ENCODE measurements at places on chromosomes 3 and 15.

DNA sequence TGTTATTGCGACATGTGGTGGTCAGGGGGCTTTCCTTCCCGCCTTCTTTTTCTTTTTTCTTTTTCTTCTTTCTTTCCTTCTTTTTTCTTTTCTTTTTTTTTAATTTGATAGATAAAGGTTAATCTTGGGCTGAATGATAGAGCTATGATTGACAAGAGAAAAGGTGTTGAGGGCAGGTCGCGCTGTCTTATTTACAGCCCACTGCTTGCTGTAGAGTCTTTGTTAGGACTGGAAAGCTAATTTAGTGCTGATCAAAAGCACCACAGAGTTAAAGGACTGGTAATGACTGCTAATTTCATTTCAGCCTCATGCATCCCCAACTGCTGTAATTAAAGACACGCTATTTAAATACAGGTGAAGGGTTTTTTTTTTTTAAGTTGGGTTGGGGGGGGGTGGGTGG lies 10.6 kb upstream of the SOX2 start:
- no peak for DNase-seq

- DNase-seq = no peak
Observed at GRCh38 chr15:41183581-41183980, 47.0 kb downstream of the EXD1 start.

DNA sequence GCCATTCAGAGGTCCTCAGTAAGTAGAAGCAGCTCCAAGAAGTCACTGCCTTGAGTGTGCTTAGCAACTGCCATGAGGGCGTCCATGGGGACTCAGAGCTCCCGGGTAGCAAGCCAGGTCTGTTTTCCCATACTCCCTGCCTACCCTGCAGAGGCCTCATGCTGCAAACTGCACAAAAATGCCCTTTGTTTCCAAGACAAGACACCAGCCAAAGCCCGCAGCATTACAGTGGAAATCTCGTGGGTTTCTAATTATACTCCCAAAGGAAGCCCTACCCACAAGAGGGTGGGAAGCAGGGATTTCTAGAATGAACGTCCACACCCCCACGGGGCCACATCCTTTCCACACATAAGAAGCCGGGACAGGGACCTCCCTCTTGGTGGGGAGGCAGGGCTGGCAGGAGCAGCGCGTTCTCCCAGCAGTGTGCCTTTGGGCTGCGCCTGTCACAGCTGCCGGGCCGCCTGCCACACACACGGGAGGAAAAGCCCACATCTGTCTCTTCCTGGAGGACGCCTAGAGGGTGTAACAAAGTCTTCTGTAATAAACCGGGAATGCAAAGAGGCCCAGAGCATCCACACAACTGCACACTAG lies 31.1 kb downstream of the FAM174B start:
- DNase-seq = no peak

GRCh38 chr15:88389120-88389519 lies 78.1 kb downstream of the MRPL46 start:
- DNase-seq = no peak

DNA sequence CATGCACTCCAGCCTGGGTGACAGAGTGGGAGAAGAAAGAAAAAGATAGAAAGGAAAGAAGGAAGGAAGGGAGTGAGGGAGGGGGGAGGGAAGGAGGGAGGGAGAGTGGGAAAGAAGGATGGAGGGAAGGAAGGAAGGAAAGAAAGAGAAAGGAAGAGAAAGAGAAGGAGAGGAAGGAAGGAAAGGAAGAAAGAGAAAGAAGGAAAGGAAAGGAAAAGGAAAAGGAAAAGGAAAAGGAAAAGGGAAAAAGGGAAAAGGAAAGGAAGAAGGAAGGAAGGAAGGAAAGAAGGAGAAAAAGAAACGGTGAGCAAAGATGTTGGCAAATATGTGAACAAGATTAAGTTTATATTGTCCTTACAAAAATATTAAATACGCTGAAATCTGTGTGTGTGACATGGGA lies 36.2 kb upstream of the TICRR start:
- no peak for DNase-seq

GRCh38 chr15:66713843-66714508 lies 11.9 kb downstream of the SMAD6 start:
- peak; percentile 73 for DNase-seq

DNA sequence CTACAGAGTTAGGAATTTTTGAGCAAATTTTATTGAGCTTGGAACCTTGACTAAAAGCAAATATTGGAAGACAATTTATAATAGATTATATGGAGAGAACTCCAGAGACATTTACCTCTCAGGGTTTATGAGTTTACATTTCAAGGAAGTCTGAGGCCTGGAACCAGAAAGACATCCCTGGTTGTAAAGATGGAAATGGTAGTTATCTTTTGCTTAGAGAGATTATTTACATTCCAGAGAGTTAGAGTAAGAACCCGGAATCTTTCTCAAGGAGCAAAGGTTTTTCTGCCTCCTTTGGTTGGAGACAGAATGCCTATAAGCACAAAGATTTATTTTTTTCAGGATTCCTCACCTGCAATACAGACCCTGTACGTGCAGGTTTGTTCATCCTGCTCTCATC lies 458.1 kb downstream of the TBL1XR1 start:
- DNase-seq = no peak

DNA sequence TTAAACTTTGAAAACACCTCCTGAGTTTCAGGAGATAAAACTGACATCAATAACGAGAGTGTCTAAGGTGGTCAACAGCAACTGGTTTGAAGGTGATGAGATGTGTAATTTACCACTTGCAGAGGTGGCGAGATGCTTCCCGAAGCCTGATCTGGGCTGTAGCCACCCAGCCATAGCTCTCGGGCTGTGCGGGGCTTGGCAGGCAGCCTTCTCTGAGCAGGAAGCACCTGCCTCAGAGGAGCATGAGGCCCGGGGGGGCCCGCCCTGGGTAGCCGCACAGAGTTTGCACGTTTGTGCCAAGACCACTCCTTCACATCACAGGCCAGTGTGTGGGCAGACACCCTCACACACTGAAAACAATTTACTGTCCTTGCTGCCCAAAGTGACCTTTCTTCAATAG lies 220.3 kb downstream of the CACNA2D3 start:
- no peak for DNase-seq

GRCh38 chr3:126557415-126557745 lies 1.4 kb downstream of the C3orf22 start:
- no peak for DNase-seq

- no peak for DNase-seq
Observed at GRCh38 chr15:98657721-98658120, 9.4 kb downstream of the IGF1R start.

GRCh38 chr15:90851114-90851513 lies 17.3 kb upstream of the FURIN start:
- DNase-seq = no peak

- peak; percentile 65 for DNase-seq
Observed at GRCh38 chr3:149247929-149248691, 26.5 kb upstream of the CP start.

DNA sequence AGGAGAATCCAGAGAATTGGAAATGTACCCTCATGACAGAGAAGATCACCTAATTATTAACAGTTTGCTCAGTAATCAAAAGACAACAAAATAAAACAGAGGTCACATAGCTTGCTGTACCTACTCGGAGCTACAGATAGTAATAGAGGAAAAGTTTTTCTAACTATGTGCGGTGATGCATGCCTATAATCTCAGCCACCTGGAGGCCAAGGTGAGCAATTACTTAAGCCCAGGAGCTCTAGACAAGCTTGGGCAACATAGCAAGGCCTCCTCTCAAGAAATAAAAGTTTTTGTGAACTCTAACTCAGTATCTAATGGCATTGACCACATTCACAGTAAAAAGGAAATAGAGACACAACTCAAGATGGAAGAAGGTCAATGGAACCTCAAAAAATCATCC lies 243.6 kb downstream of the ATP8B4 start:
- no peak for DNase-seq

DNA sequence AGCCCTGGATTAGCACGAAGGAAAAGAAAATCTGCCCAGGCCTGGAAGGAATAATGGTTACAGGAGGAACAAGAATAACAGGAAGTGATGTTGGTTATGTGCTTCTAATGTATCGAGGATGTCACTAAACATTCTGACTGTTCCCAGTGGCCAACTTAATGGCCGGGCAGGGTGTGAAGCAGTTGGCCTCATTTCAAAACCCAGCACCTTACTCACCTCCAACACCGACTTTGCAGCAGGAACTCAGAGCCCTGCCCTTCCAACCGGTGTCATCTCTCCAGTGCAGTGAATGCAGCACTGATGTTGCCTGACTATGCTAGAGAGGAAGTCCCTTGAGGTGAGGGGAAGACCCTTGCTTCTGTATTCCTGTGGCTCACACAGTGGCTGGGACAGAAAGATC lies 162.4 kb upstream of the LRTM1 start:
- DNase-seq = no peak

- no peak for DNase-seq
Observed at GRCh38 chr3:161239700-161240099, 18.6 kb downstream of the NMD3 start.

DNA sequence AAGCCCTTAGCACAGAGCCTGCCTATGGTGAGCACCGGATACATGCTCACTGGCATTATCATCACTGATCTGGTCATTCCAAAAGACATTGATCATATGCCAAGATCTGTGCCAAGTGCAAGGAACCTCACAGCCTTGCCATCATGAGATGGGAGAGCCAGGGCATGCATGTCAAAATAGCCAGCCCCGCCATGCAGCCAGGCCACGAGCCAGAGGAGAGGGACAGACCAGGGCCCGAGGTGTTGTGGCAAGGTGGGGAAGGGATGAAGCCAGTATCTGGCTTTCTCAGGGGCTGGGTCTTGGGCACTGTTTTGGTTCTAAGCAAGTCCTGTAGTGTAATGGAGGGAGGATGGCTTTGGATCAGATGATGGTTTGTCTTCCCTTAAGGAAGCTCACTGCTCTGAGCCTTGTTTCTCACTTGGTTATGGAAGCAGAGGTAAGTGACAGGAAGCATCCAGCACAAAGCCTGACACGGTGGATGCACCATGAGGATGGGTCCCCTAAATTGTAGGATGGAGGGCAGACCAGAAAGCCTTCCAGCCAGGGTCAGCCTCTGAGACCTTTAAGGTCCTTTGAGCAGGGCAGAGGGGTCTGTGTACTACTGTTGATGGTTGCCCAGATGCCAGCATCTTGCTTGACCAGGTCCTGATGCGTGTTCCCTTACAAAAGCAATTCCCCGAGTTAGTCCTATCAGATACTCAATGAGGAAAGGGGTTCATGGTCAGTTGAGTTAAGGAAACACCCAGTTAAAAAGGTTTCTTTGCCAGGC lies 247.7 kb upstream of the TLE3 start:
- no peak for DNase-seq

DNA sequence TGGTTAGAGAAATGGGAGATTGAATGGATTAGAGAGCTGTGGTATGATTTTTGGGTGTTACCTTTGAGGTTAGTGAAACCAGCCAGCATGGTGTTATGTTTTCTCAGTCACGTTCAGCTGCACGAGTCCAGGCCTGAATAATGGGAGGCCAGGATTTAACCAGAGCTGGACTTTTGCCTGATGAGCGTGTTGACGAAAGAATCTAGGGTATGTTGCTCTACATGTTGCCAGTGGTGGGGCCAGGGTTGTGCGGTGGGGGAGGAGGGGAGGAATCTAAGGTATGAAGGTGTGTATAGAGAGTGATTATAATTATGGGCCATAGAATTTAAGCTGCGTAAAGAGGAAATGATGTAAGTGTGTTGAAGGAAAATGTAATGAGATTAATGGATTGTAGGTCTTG lies 22.8 kb downstream of the MINDY2 start:
- no peak for DNase-seq

- no peak for DNase-seq
Observed at GRCh38 chr3:98445949-98446406, 17.0 kb upstream of the OR5K1 start.

GRCh38 chr3:103863381-103863780 lies 1428.6 kb downstream of the ZPLD1 start:
- no peak for DNase-seq

- DNase-seq = no peak
Observed at GRCh38 chr15:61457050-61457733, 228.1 kb upstream of the RORA start.

DNA sequence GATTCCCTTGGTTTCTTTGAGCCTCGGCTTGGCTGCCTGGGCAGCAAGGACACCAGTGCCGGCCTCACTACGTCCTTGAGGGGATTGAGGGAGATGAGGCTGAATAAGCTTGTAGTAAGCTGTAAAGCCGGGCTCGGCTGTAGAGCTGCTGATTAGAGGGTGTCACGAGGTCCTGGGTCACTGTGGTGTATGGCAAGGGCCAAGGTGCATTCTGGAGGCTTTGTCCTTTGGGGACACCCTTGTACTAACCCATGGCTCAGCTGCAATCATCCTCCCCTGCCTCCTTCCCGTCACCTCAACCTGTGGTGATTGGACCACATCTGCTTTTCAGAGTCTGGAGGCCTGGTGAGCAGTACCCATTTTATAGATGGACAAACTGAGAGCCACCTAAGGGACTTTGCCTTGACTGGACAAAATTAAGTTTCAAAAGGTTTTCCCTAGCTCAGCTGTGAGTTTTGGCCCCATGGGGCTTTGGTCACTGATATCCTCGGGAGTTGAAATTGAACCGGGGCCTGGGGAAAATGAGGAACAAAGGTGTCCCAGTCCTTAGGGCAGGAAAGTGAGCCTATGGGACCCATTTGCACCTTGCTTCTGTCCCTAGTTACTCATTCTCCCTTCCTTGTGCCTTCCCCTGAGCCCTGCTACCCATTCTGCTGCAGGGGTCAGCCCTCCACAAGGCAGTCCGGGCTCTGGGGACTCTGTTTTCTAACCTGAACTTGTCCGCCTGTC lies 2.4 kb downstream of the SLC6A6 start:
- DNase-seq = peak; percentile 36

GRCh38 chr3:179969525-179969924 lies 67.2 kb downstream of the PEX5L start:
- DNase-seq = peak; percentile 60

DNA sequence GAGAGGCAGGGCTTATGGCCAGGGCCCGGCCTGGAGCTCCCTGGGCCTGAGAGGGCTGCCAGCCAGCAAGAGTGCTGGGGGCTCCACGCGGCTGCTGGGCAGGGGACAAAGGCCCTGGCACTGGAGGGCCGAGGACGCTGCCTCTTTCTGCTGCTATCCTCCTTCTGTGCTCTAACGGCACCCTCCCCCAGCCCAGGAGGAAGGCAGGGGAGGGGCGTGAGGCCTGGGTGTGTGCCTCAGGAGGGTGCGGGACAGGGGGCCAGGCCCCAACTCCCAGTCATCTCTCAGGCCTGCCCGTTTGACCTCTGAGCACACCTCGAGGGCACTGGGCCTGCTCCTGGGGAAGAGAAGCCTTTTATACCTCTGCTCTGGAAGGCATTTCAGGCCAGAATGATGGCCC lies 115.5 kb downstream of the ADCY5 start:
- no peak for DNase-seq

GRCh38 chr3:89154416-89154815 lies 47.0 kb downstream of the EPHA3 start:
- no peak for DNase-seq

- DNase-seq = peak; percentile 57
Observed at GRCh38 chr3:23442598-23443383, 239.7 kb downstream of the UBE2E2 start.

DNA sequence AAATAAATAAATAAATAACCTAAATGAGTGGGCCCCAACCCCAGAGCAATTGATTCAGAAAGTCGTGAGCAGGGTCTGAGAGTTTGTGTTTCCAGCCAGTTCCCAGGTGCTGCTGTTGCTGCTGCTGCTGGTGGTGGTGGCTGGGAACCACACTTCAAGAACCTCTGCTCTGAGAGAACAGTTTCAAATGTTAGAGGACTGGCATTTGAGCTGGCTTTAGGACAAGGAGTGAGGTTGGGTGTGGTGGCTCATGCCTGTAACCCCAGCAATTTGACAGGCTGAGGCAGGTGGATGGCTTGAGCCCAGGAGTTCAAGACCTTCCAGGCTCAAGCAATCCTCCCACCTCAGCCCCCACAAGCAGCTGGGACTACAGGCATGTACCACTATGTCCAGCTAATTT lies 123.1 kb upstream of the UBE2E1 start:
- DNase-seq = no peak

All from NB4 (cell line).